ENCODE measurements at places on chromosomes 2 and 18.

- DNase-seq = no peak
Measured at GRCh38 chr2:223811757-223812156, 25.6 kb downstream of the AP1S3 start.

- DNase-seq = no peak
Measured at GRCh38 chr2:158966312-158966711, 2.1 kb upstream of the TANC1 start.

DNA sequence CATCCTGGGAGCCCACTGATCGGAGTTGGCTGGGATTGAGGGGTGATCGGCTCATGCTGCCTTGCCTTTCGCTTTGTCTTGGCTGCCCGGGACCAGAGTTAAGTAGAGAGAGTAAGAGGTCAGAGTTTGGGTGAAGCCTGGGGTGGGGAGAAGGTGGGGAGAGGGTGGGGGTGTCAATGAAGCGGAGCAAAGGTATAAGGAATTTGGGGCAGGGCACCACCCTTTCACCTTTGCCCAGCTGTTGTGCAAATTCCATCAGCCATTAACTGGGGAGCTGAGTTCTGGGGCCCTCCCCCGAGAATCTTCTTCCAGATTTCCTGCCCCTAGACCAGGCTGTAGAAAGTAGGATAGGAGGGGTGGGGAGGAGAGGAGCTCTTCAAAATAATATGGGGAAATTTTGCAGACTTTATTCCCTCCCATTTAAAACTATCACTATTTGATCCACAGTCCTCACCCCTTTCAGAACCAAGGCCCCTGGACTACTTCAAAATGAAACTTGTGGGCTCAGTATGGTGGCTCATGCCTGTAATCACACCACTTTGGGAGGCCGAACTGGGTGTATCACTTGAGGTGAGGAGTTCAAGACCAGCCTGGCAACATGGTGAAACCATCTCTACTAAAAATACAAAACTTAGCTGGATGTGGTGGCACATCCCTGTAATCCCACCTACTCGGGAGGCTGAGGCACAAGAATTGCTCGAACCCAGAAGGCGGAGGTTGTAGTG is at the start of gene SLC23A3:
Gene SLC23A3, minus strand, starts transcription at position 100 of the 725 bp plus-strand sequence. Its CDS starts 45 bp downstream, at position 55.
- no peak for DNase-seq

- no peak for DNase-seq
Measured at GRCh38 chr18:76285866-76286265, 209.2 kb downstream of the ZNF516 start.

GRCh38 chr2:69062307-69062962 is 49.5 kb downstream of the ANTXR1 start:
- no peak for DNase-seq

GRCh38 chr2:21270708-21271122 is 146.9 kb downstream of the TDRD15 start:
- DNase-seq = no peak

DNA sequence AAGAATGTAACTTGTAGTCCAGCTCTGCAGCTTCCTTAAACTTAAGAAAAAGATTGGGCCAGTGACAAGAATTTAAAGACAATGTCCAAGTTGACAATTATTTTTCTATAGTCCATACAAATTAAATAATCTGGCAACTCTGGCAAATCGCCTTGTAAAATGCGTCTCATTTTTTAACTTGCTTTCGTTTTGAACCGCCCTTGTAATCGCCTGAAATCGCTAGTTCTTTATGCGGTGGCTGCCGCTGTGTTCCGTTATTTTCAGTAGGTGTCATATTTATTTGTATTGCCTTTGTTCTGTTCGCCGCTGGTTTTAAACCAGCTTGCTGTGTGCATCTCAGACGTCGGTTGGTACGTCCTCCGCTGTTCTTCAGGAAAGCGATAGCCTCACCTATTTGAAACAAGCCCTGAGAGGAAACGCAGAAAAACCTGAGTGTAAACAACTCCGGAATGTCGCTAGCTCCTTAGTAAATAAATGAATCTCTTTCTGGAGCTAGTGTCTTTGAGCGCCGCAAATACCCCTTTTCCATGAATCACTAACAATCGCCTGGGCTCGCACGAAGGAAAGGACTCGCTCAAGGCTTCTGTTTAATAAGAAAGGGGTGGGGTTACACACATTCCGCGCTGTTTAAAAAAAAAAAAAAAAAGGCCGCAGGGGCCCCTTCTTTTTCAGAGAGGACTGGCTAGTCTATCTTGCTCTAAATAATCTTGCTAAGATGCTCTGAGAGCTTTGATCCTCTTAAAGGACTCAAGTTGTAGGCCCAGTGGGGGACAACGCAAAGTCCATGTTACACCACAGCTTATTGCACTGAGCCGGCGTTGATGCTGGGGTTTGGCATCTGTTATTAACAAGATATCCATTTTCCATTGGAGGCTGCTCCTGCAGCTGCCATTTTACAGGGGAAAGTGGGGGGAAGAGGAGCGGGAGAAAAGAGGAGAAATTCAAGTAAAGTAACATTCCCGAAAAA is 3.0 kb downstream of the HOXD8 start:
- DNase-seq = no peak

DNA sequence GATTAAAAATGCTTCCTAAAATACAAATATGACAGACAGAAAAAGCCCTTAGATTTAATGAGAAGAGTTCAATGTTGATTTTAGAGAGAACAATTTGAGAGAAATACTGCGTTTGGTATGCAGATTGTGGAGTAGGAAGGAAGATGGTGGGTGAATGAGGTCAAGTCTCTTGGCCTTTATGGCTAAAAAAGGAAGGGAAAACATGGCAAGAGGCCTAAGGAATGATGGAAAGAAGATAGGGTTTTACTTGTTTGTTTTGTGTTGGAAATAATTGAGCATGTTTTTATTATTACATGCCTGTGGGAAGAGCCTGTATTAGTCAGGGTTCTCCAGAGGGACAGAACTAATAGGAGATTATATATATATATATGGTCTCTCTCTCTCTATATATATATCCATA is 318.1 kb downstream of the TRIB2 start:
- DNase-seq = no peak

DNA sequence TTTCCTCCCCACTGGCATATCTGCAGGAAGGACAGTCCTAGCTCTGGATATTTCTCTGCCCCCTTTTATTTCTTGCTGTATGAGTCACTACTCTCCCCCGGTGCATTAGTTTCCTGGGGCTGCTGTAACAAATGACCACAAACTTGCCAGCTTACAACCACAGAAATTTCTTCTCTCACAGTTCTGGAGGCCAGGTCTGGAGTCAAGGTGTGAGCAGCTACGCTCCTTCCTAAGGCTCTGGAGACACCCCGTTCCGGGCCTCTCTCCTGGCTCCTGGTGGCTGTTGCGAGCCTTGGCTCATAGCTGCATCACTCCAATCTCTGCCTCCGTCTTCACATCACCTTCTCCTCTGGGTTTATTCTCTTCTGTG is 34.1 kb downstream of the PTPRM start:
- no peak for DNase-seq

DNA sequence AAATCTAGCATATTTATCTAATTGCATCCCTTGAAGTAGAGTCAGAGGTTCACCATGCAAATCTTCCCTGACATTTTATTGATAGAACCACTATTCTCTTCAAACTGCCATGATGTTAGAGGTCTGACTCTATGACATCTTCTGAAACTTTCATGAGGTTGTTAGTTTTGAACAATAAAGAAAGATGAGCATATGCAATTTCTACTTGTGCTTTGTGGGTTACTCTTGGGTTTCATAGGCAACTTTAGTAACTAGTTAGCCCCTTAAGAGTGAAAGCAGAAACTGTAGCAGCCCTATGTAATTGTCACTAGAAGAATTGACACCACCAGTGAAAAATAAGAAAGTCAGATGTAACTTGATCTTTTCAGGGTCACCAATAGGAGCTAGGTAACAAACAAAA is 53.1 kb upstream of the ZEB2 start:
- no peak for DNase-seq

DNA sequence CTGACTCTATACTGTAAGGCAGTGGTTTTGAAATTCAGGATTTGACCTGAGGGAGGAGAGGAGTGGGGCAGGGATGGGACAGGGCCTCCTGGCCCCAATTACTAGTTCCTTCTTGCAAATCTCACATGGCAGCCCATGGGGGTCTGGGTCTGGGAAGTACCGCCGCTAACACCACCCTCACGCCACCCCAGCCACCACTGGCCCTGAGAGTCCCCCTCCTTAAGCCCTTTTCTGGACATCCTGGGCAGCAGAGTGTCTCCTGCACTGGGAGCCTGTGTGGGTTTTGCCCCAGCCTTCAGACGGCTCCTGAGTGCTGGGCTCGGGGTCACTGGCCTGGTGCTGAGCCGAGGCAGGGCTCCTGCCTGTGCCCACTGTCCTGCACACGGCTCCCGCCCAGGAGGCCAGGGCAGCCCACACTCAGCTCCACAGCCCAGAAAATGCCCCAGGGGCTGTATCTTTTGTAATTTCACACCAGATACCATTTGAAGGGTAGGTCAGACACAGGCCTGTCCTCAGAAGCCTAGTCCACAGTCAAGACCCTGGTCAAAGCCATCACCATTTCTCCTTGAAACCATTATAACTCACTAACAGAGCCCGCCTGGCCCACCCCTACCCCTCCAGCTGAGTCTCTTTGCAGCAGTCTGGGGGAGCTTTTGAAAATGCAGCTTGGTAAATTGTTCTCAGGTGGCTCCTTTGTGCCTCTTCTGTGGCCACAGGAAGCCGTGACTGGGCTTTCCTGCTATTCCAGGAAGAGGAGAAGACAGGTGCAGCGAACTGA is 55.1 kb downstream of the CYP27C1 start:
- no peak for DNase-seq

DNA sequence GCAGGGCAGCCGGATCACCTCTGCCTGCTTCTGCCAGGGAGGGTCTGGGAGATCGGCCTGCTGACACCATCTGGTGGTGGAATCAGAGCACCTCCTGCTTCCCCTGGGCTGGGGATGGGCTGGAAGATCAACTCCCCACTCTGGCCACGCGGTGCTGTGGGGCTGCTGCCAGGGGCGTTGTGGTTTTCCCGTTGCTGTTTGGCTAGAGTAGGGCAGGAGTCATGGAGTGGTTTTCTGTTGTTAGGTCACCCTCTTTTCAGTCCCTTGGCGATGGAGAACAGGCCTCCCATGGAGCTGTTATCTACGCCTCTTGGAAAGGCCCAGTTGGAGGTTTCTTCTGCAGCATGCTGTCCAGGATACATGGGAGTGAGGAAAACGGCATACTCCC is 15.2 kb downstream of the BCL2L11 start:
- no peak for DNase-seq

DNA sequence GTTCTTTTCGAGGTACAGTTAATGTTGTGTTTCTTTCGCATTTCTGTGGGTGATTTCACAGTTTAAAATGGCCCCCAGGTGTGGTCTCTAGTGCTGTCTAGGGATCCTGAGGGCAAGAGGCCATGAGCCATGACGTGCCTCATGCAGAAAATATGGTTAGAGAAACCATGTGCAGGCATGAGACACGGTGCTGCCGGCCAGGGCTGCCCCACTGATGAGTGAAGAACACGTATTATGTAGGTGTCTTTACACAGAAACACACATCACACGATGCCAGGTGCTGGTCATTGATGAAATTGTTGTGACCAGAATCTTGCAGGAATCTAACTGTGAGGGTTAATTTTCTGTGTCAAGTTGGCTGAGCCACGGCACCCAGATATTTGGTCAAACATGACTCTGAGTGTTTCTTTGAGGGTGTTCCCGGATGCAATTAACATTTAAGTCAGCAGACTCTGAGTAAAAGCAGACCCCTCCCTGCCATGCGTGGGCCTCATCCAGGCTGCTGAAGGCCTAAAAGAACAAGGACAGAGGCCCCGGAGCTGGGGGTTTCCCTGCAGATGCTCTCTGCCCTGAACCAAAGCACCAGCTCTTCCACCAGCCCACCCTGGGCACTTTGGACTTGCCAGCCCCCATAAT is 463.0 kb upstream of the MYT1L start:
- no peak for DNase-seq

DNA sequence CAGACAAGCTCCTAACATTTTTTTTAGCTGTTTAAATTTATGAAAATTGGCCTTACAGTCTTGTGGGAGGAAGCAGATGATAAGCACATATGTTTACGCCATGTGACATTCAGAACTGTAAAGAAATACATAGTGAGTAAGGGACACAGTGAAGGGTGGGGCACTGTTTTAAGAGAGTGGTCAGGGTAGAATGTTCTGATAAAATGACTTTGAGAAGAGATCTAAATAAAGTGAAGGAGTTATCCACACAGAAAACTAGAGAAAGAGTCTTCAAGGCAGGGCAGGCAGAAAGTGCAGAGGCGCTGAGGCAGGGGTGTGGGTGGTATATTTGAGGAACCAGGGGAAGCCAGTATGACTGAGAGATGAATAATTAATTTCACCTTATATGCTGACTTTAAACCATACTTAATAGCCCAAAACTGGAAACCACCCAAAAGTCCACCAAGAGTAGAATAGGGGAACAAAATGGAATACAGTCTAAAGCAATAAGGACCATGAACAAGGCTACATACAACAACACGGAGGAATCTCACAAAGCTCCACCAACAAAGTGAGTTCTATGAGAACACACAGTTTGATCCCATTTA is 8.6 kb downstream of the MREG start:
- no peak for DNase-seq

DNA sequence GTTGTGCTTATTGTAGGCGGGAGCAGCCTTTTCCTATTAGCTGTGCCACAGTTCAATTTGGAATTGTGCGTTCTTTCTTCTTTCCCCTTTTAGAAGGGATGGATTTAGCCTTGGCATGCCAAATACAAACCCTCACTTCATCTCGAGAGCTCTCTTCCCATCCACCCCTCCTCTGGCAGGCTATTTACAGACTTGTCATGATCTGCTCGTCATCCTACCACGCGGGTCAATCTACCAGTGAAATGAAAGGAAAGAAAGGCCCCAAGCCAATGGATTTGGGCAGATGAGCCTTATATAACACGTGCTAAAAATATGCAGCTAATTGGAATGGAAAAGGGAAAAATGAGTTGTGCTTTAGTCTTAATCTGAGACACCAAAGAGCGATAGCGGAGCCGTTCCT is 277.5 kb downstream of the PRKCE start:
- no peak for DNase-seq

DNA sequence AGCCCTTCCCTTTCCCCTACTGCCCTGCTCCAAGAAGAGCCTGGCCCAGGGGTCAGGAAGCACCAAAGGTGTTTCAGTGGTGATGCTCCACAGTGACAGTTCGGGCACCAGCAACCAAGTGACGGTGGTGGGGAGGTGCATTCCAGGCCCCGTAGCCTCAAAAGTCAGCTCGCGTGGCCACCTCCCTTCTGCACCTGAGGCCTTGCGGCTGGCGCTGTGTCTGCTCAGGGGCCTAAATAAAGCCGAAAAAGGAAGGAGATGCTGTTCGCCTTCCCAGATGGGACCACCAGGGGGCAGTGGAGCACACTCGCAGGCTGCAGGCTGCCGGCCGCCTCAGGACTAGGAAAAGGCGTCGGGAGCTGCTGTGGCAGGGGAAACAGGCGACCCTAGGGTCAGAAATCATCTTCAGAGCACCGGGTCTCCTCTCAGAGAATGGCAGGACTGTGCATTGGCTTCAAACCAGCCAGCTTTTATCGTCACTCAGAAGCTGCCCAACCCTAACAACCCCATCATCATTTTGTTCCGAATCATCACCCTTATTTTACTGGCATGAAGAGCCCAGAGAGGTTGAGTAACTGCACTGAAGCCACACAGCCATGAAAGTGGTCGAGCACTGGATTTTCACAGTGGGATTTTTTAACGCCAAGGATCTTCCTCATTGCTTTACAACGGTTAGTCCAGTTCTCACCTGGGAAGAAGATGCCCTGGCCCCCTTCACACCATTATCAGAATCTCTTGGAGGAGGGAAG is 213.0 kb upstream of the CELF4 start:
- DNase-seq = no peak
